Uterus (tissue), 4 donors: ENCODE measurements at places on chromosomes 5 and 9. TPM values are rescaled to one million over a fixed set of nuclear protein-coding genes. Genes with fewer than 3 reads are reported as not detected.

GRCh38 chr5:173735184-173735583 lies 118.7 kb upstream of the BOD1 start:
- DNase-seq = no peak
- no peak overlapping the region for H3K27ac ChIP-seq
- no peaks in the 10 kb centered on the region for H3K27me3 ChIP-seq
- no peaks in the 10 kb centered on the region for H3K4me1 ChIP-seq
- H3K36me3 ChIP-seq = no peaks in the 10 kb centered on the region
- no peak overlapping the region for H3K4me3 ChIP-seq

GRCh38 chr5:116439905-116440304 lies 134.7 kb downstream of the SEMA6A start:
- DNase-seq = no peak
- H3K27me3 ChIP-seq = no peaks in the 10 kb centered on the region
- H3K36me3 ChIP-seq = no peaks in the 10 kb centered on the region
- no peak overlapping the region for H3K4me3 ChIP-seq
- H3K27ac ChIP-seq = no peak overlapping the region

DNA sequence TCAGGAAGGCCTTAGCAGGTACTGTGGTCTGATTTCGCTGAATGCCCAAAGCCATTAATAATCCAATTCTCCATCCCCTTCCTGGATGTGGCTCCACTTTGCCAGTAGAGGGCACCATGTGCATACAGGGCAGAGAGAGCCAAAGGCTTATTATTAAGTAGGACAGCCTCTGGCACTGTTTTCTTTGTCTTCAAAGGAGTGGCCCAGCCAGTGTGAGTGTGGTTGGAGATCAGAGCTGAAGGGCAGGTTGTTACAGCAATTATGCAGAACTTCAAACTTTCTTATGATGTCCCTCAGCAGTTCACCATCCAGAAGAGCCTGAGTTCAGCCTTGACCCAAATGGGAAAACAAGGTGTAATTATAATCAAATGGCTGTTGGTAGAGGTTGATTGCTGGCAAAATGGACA lies 38.6 kb upstream of the CEMIP2 start:
- no peaks in the 10 kb centered on the region for H3K4me1 ChIP-seq
- no peak overlapping the region for H3K4me3 ChIP-seq
- H3K27me3 ChIP-seq = no peaks in the 10 kb centered on the region
- H3K36me3 ChIP-seq = no peaks in the 10 kb centered on the region

DNA sequence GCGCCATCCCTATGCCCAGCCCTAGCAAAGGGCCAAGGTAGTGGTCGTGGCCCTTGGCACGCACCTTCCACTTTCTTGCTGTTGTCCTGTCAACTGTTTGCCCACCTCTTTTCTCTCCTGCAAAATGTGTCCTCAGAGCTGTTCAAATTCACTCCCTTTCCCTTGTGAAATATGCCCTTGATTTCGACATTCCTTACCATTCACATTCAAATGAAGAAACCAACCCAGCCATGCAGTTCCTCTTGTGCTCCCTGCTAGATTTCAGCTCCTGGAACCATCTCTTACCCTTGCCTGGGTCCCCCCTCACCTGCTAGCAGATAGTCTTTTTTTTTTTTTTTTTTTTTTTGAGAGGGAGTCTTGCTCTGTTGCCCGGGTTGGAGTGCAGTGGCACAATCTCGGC lies 19.6 kb upstream of the HRH2 start:
- no peaks in the 10 kb centered on the region for H3K4me1 ChIP-seq
- DNase-seq = no peak
- no peaks in the 10 kb centered on the region for H3K27me3 ChIP-seq
- no peak overlapping the region for H3K4me3 ChIP-seq

GRCh38 chr5:146441896-146442295 lies 5.2 kb upstream of the TCERG1 start:
- H3K27ac ChIP-seq = no peak overlapping the region
- no peaks in the 10 kb centered on the region for H3K27me3 ChIP-seq

- no peak overlapping the region for H3K27ac ChIP-seq
- no peaks in the 10 kb centered on the region for H3K4me1 ChIP-seq
- no peak for DNase-seq
- H3K27me3 ChIP-seq = no peaks in the 10 kb centered on the region
These were observed 16.3 kb downstream of the GABBR2 start for GRCh38 chr9:98692392-98692791.

The GKAP1 gene
- 13.1 TPM for total RNA-seq
